ENCODE measurements at places on chromosomes 7 and 10.

DNA sequence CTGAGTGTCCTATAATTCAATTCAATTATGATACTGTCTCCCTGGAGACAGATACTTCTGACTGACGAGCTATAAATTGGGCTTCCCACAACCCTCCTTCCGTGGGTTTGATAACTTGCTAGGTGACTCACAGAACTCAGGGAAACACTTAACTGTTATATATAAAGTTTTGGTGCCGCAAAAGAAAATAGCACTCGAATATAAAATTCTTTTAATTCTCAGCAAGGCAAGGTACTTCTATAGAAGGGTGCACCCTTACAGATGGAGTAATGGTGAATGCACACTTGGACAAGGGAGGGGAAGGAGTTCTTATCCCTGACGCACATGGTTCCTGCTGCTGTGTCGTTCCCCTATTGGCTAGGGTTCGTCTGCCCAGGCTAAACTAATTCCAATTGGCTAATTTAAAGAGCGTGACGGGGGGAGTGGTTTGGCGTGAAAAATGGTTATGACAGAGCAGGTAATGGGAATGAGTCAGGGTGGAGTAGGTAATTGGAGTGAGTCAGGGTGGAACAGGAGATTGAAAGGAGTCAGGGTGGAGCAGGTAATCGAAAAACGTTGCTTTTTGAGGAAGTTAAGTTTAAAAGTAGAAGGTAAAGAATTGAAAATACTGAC lies 20.8 kb upstream of the GHITM start:
- no peak for DNase-seq

DNA sequence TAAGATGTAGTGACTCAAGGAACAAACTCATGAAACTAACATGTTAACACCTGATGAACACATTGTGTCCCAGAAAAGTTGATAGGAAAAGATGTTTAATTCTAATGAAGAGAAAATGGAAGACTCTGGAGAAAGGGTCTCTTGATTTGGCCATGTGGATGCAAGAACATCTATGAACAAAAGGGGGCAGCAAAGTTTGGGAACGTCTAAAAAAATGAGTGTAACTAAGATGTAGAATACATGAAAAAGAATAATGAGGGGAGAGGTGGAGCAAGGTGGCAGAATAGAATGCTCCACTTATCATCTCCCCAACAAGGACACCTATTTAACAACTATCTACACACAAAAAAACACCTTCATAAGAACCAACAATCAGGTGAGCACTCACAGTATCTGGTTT lies 805.1 kb downstream of the TNS3 start:
- DNase-seq, result no peak

DNA sequence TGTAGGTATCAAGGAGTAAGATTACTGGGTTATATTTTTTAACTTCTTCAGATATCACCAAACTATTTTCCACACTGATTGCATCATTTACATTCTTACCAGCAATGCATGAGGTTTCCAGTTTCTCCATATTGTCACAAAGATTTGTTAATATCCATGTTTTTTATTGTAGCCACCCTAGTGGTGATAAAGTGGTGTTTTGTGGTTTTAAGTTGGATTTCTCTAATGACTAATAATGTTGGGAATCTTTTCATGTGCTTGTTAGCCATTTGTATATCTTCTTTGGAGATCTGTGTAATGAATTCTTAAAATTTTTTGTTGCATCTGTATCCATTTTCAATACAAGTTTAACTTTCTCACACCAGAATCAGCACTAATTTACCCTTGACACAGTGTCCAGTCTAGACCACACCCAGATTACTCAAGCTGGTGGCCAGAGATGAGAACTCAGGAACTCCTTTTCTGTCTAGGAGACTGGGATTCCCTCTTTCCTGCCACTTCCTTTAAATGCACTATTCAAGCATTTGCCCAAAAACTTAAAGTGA lies 67.0 kb upstream of the PLXDC2 start:
- DNase-seq, result no peak

GRCh38 chr10:9229702-9230244 lies 1175.3 kb downstream of the GATA3 start:
- no peak for DNase-seq

- DNase-seq, result peak; percentile 84
Measured at GRCh38 chr10:73730153-73730906, 13.8 kb upstream of the SEC24C start.

GRCh38 chr10:120539076-120539475 lies 82.0 kb downstream of the PLPP4 start:
- DNase-seq, result no peak

- DNase-seq, result no peak
Measured at GRCh38 chr10:10852464-10852863, 165.2 kb upstream of the CELF2 start.

DNA sequence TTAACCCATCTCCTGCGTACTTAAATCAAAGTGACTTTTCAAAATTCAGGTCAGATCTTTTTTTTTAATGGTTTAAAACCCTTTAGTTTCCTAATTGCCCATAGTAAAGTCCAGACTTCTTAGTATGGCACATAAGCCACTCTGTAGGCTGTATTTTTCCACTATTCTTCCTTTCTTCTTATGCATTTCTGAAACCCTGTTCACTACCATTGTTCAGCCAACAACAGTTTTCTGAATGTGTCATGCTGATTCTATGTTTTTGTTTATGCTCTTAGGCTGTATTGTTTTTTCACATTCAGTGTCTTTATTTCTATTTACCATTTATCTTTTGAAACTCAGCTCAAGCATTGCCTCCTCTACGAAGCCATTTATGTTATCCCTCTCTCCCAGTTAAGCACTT lies 26.7 kb downstream of the CCSER2 start:
- no peak for DNase-seq

GRCh38 chr10:72094574-72094973 lies 6.2 kb upstream of the SPOCK2 start:
- DNase-seq, result no peak

DNA sequence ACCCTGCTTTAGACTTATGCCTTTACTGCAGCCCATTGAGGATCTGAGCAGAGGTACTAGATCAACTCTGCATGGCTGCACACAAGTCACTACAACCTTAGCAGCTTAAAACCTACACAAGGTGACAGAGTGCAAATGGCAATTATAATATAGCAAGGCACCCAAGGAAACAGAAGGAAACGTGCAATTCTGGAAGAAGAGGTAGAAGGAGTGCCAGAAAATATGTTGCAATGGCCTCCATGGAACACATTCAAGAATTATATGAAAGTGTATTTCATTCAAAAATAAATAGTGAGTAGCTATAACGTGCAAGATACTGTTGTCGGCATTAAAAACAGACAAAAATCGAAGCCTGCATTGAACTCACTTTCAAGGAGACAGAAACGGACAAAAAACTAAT lies 2.9 kb upstream of the AKR1C8 start:
- no peak for DNase-seq

- no peak for DNase-seq
Measured at GRCh38 chr10:104199567-104199966, 32.6 kb downstream of the CFAP43 start.
